Natural killer cell (primary cell): ENCODE measurements at places on chromosomes 4 and X. TPM values are rescaled to one million over a fixed set of nuclear protein-coding genes. Genes with fewer than 3 reads are reported as not detected.

The SPARCL1 gene
- not detected for total RNA-seq

The DRD5 gene
- total RNA-seq = not detected

The PCDH7 gene
- total RNA-seq = not detected

The GUCY1B1 gene
- 2.1 TPM for total RNA-seq

The ETDA gene
- not detected for total RNA-seq

The AFM gene
- total RNA-seq = not detected

The LDOC1 gene
- total RNA-seq = 3.5 TPM

The LRBA gene
- 72.1 TPM for total RNA-seq

The PJA1 gene
- total RNA-seq = 18.5 TPM

The AKAP4 gene
- not detected for total RNA-seq

The RHOH gene
- total RNA-seq = 233 TPM

The PRR32 gene
- total RNA-seq = not detected

The PCDH11X gene
- not detected for total RNA-seq

The CLGN gene
- total RNA-seq = not detected

The POU3F4 gene
- not detected for total RNA-seq

The C1QTNF7 gene
- total RNA-seq = not detected

The HSFX4 gene
- not detected for total RNA-seq

The PPP1R3F gene
- 3.6 TPM for total RNA-seq

The NHS gene
- total RNA-seq = 0.05 TPM

The CITED1 gene
- total RNA-seq = not detected

The SLC2A9 gene
- total RNA-seq = 5.5 TPM

The KLKB1 gene
- total RNA-seq = 1.6 TPM

The SAP30 gene
- 3.1 TPM for total RNA-seq

The NAA11 gene
- not detected for total RNA-seq

The PNMA6A gene
- not detected for total RNA-seq

The F8A2 gene
- total RNA-seq = not detected

The LRP2BP gene
- total RNA-seq = 2.4 TPM

The DGKK gene
- total RNA-seq = 11.4 TPM

The FRAS1 gene
- total RNA-seq = 0.15 TPM

The RAB9B gene
- total RNA-seq = 0.64 TPM
